Diencephalon (tissue), 1 donor: ENCODE measurements at places on chromosomes 4 and X. TPM values are rescaled to one million over a fixed set of nuclear protein-coding genes. Genes with fewer than 3 reads are reported as not detected.

The GPRASP1 gene
- 65.3 TPM for total RNA-seq

The IRAK1 gene
- 10.8 TPM for total RNA-seq

The EPHA5 gene
- 84.4 TPM for total RNA-seq

The PRMT9 gene
- total RNA-seq: 18.0 TPM

The BMP2K gene
- total RNA-seq: 75.0 TPM

The ZNF518B gene
- total RNA-seq: 76.6 TPM

The PNMA6F gene
- total RNA-seq: 6.9 TPM

The ATOH1 gene
- not detected for total RNA-seq

The CCNA2 gene
- 13.4 TPM for total RNA-seq

The PABPC5 gene
- 16.6 TPM for total RNA-seq
